ENCODE measurements at places on chromosomes 7 and 10.

- DNase-seq = no peak
Measured at GRCh38 chr7:47709451-47709850, 127.5 kb upstream of the TNS3 start.

- no peak for DNase-seq
Measured at GRCh38 chr7:115679976-115680375, 350.6 kb downstream of the TFEC start.

DNA sequence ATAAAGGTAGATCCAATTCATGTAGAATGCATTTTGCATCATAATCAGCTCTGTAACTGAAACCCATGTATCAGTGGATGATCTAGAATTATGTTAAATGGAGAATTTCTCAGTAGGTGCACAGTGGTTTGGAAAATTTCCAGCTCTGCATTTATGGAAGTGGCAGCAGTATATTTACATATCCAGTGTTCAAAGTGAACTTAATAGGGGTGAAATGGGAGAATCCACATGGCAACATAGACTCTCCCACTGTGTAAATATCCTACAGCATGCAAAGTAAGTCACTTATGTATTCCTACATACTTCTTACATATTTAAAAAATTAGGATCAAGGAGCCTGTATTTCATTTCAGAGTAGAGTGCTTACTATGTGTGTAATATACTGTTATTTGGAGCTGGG, 35.3 kb downstream of the CDC14C start:
- no peak for DNase-seq

GRCh38 chr10:129098517-129098916, 368.5 kb upstream of the MGMT start:
- no peak for DNase-seq

GRCh38 chr7:89312551-89312950, 517.0 kb upstream of the TEX47 start:
- no peak for DNase-seq

GRCh38 chr10:109953766-109954165, 30.5 kb upstream of the XPNPEP1 start:
- DNase-seq = no peak

GRCh38 chr7:150910996-150911422, 58.7 kb downstream of the AOC1 start:
- DNase-seq = no peak

DNA sequence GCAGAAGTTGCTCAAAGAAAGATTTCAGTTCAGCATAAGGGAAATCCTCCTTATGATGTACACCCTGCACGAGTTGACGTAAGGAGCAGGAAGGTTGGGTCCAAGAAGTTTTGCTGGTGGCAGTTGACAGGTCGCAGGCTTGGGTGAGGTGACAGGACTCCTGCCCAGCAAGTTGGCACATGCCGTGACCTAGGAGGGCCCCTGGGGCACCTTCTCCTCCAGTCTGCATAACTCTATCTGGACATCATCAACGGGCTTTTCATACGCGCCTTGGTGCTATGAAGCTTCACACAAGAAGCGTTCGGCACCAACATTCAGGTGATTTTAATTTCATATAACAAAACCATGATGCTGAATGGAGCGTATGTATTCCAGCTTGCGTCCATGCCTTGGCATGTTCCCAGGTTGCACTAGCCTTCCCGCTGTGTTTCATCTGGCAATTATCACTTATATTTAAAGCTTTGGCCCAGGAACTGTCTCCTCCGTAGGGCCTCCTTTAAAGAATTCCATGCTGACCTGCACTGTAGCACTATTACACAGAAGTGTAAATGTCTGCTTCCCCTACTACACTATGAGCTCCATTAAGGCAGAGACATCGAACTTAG, 651.6 kb upstream of the FOXK1 start:
- DNase-seq = no peak

DNA sequence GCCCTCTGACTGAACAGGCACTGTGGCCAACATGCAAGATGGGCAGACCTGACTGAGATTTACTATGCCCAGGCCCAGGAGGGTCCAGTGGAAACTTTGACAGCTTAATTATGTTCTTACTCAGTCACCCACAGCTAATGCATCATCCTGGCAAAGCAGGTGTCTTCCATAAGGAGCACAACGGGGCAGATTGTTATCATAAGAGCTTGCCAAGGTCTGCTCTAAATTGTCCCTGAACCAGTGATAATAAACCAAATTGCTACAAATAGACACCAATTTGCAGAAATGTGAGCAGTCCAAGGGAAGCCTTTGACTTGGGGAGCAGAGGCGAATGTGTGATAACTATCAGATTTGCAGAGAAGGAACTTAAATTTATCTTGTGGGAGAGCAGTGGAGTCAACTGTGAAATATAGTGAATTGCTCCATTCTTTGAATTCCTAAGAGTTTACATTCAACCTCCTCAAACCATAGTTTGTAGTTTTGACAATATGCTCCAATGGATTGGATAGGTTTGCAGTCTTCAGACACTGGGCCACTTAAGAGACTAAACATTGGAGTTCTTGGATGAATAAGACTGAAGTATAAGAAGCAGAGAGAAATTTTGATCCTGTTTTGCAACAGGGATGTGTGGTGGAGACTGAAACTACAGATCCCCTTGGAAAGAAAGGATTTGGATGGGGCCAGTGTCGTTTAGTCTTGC, 494.7 kb downstream of the CCSER2 start:
- DNase-seq = no peak

GRCh38 chr7:45055594-45056219, 33.1 kb downstream of the NACAD start:
- DNase-seq = no peak

- DNase-seq = no peak
Measured at GRCh38 chr10:103761075-103761920, 94.1 kb downstream of the SH3PXD2A start.

- no peak for DNase-seq
Measured at GRCh38 chr10:131972474-131973071, 9.2 kb downstream of the BNIP3 start.

DNA sequence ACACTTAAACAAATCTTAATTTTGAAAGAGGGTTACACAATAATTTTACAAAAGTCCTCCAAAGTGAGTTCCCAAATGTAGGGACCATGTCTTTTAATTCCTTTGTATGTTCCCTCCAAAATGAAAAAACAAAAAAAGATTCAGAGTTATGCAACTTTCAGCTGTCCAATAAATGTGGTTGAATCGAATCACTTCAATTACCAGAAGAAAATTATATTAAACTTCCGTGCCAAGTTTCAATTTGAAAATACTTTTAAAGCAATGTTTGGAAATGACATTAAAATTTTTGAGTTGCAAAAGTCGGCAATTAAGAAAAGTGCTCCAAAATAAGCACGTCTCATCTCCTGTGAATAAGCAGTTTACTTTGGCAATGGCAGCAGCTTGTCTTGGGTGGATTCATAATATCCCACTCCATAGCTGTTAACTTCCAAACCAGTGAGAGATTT, 60.3 kb upstream of the C1GALT1 start:
- no peak for DNase-seq

DNA sequence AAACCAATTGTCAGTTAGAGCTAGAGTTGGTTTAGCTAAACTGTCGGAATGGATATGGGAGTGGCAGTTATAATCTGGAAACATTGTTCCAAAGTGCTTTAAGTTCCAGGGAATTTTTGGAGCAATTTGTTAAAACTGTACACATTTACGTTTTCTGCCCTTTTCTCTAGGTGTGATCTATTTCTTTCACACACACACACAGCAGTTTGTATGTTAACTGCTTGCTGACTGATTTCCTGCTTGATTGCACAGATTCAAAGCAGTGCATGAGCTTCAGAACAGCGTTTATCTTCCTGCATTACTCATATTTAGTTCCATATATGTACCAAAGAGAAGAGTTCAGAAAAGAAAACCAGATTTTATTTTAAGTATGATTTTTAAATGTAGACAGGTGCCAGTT, 57.9 kb downstream of the MGMT start:
- no peak for DNase-seq

DNA sequence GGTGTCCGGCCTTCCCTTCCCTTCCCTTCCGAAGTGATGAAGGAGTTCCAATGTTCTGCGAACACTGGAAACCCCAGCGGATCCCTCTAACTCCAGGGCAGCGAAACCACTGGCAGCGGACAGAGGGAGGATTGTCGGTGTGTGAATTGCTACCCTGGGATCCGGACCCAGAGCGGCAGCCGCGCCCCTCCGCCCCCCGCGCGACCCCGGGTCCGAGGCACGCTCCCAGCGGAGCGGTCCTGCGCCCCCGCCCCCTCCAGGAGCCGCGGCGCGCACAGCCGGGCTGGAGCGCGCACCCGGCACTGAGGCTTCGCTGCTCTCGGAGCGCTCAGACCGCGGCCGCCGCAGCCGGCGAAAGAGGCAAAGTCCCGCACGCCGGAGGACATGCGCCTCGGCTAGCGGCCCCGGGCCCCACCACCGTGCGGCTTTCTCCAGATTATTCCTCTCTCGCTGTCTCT, at the start of gene PTPRZ1:
TSS of gene PTPRZ1 (plus strand) at position 331 of the 458 bp plus-strand sequence. CDS start 339 bp downstream, outside the sequence.
- DNase-seq = no peak

DNA sequence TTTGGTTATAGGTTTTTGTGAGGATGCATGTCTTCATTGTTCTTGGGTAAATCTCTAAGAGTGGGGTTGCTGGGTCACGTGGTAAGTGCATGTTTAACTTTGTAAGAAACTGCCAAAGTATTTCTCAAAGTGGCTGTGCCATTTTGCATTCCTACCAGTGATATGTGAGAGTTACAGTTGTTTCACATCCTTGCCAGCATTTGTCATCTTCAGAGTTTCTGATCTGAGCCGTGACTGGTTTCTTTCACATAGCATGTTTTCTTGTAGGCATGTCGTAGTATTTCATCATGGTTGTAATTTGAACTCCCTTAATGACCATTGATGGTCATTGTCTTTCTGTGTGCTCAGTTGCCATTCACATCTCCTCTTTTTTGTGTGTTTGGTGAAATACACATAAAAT, 286.0 kb downstream of the RNLS start:
- no peak for DNase-seq

GRCh38 chr7:105691082-105691679, 109.9 kb upstream of the EFCAB10 start:
- DNase-seq = no peak

- DNase-seq = no peak
Measured at GRCh38 chr10:103737735-103738367, 117.5 kb downstream of the SH3PXD2A start.

DNA sequence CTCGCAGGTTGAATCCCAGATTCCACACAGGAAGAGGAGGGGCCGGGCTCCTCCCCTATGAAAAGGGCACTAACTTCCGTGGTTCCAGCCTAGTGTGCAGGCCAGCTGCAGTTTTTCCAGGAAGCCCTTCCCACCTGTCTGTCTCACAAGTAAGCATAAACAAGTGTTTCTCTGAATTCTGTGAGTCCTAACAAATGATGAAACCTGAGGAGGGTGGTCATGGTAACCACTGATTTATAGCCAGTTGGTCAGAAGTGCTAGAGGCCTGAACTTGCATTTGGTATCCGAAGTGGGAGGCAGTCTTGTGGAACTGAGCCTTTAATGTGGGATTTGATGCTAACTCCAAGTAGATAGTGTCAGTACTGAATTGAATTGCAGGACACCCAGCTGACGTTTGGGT, 54.7 kb upstream of the STEAP4 start:
- no peak for DNase-seq

- DNase-seq = no peak
Measured at GRCh38 chr10:77386838-77387237, 250.8 kb downstream of the KCNMA1 start.

DNA sequence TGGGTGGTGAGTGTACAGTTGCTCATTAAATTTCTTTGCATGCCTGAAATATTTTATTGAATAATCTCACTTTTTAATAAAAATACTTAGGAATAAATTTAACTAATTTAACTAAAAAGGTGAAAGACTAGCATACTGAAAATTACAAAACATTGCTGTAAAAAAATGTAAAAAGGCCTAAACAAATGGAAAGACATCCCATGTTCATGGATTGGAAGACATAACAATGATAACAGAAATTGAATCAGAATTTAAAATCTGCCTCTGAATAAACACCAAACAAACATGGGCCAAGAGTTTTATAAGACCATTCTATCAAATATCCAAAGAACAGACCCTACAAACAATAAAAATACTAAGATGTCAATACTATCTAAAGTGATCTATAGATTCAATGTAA, 66.9 kb downstream of the LRRC17 start:
- no peak for DNase-seq

GRCh38 chr7:99762680-99763327, 21.2 kb downstream of the CYP3A4 start:
- no peak for DNase-seq

- no peak for DNase-seq
Measured at GRCh38 chr7:45065031-45065995, 23.5 kb downstream of the NACAD start.

GRCh38 chr10:17453035-17453372, 1.4 kb downstream of the ST8SIA6 start:
- no peak for DNase-seq

GRCh38 chr7:23247603-23248335, 1.2 kb downstream of the GPNMB start:
- DNase-seq = no peak

All from activated naive CD4-positive, alpha-beta T cell (primary cell).